ENCODE measurements at places on chromosomes 6 and 20. TPM values are rescaled to one million over a fixed set of nuclear protein-coding genes. Genes with fewer than 3 reads are reported as not detected.

RGS19 gene
- total RNA-seq: 14.1 TPM

MRAP2 gene
- 0.13 TPM for total RNA-seq

ZGPAT gene
- 17.3 TPM for total RNA-seq

CLIC5 gene
- total RNA-seq: not detected

PHF3 gene
- 24.6 TPM for total RNA-seq

GJA1 gene
- 187 TPM for total RNA-seq

PPP1R14C gene
- total RNA-seq: not detected

PACSIN1 gene
- not detected for total RNA-seq

FRK gene
- total RNA-seq: 0.52 TPM

PLCB4 gene
- total RNA-seq: 0.16 TPM

IL20RA gene
- 0.26 TPM for total RNA-seq

EEF1A2 gene
- 1.3 TPM for total RNA-seq

SPDEF gene
- 1.3 TPM for total RNA-seq

HUS1B gene
- total RNA-seq: 0.40 TPM

ENPP4 gene
- 0.39 TPM for total RNA-seq

GCNT2 gene
- total RNA-seq: 1.0 TPM

STX11 gene
- 2.6 TPM for total RNA-seq
